ENCODE measurements at places on chromosomes 6 and 20. TPM values are rescaled to one million over a fixed set of nuclear protein-coding genes. Genes with fewer than 3 reads are reported as not detected.

GRCh38 chr6:43172104-43173007 is 1.3 kb downstream of the SRF start:
- H3K4me3 ChIP-seq: peak overlapping the region; percentile 80
- peak; percentile 39 for DNase-seq
- H3K4me1 ChIP-seq: peaks cover 26% of the 10 kb centered on the region
- H3K36me3 ChIP-seq: peaks cover 23% of the 10 kb centered on the region

DNA sequence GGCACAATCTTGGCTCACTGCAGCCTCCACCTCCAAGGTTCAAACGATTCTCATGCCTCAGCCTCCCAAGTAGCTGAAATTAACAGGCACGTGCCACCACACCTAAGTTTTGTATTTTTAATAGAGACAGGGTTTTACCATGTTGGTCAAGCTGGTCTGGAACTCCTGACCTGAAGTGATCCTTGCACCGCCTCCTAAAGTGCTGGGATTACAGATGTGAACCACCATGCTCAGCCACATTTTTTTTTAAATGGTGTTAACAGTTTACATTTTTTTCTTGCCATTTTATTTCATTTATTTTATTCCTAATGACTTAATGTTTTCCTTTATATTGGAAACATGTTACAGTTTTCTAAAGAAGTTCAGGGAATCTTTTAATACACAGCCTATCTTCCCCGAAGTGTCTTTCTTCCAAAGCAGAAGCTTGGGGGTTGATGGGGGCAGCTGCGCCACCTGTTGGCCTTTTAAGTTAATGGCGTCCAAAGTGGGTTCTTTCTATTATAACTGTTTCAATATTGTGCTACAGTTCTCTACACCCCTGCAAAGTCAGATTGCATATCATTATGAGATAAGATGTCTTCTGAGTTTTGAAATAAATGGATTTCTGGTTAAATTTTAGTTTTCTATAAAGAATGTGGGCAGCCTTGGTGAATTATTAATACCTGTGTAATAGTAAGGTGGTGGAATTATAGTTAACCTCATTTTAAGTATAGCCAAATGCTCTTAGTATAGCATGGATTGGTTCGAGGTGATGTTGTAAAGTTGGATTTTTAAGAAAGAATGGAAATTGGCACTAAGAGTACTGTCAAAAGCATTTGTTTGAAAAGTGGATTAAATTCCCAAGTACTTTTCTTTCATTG is 42.0 kb upstream of the PLCG1 start:
- peak; percentile 41 for DNase-seq
- no peaks in the 10 kb centered on the region for H3K27me3 ChIP-seq
- H3K27ac ChIP-seq: no peak overlapping the region
- peaks cover 11% of the 10 kb centered on the region for H3K36me3 ChIP-seq
- H3K4me1 ChIP-seq: no peaks in the 10 kb centered on the region

The ANKRD66 gene
- total RNA-seq: not detected

The JPH2 gene
- total RNA-seq: 0.06 TPM
